ENCODE measurements at places on chromosomes 2 and 18.

DNA sequence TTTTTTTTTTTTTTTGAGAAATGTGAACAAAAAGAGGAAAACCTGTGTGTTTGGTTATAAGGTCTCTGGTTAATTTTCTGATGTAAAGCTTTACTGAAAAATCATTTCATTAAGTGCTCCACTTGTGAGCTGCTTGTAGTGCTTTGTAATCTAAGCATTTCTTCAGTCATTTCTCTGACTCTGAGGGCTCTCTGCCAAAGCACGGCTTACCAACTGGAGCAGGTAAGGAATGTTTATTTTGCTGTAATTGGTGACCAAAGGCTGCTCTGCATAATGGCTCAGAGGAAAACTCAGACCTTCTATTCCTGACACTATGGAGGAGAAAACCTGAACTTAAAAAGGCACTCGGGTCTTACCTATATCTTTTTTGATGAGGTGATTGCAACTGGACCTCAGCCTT is 848.8 kb downstream of the MBD2 start:
- no peak for DNase-seq

DNA sequence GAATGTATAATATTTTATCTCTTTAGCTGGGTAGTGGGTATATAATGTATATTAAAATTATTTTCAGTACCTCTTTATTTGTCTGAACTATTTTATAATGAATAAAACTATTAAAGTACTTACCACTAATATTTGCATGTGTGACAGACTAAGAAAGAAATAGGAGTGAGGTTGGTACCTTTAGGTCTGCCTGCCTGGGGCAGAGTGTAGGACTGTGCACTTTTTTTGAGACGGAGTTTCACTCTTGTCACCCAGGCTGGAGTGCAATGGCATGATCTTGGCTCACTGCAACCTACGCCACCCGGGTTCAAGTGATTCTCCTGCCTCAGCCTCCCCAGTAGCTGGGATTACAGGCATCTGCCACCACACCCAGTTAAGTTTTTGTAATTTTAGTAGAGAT is 18.8 kb downstream of the NCOA1 start:
- DNase-seq = no peak

DNA sequence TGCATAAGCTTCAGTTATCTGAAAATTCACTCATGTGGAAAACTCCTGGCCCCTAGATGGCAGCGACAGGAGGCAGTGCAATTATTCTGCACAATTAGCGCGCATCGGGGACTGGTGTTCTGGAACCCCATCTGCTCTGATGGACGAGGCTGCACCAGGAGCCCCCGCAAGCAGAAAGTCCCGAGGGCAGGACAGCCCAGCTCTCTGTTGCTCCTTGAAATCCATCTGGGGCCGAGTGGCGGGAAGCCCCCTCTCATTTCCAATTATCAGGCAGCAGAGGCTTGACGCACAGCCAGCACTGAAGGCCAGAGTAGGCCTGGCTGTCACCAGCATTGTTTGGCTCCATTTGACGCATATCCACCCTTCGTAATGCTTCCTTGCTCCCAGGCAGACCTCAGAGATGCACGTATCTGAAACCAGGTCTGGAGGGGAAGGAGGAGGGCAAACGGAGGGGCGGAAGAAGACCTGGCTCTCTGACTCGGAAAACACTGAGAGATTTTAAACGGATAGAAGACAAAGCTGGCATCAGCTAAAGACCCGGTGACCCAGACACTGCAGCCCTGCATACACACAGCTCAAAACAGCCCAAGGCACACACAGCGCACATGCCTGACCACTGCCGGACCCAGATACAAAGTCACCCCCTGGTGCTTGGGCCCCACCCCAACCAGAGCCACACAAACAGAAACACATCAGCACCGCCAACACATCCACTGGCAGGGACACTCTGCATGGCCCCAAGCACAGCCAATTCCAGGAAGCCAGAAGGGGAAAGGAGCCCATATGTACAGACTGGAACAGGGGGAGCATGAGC is 69.8 kb downstream of the TNS1 start:
- DNase-seq = no peak

- no peak for DNase-seq
Observed at GRCh38 chr2:189803431-189803830, 19.2 kb downstream of the PMS1 start.

- no peak for DNase-seq
Observed at GRCh38 chr2:184695-185094, 79.1 kb downstream of the SH3YL1 start.

DNA sequence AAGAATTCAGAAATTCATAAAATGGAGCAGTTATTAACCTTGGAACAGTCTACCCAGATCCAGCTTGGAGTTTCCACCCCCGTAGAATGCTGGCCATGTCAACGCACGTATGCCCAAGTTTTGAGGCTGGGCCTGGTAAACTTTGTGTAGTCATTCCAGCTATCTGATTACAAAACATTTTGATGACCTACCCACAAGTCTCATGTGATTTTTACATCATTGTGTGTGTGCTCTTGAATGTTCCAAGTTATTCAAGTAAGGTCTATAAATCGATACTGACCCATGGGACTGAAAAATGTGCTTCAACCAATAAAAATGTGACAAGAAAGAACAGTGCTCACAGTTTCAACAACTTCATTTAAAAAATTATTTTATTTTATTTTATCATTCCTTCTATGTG is 32.5 kb upstream of the ICOS start:
- DNase-seq = no peak

DNA sequence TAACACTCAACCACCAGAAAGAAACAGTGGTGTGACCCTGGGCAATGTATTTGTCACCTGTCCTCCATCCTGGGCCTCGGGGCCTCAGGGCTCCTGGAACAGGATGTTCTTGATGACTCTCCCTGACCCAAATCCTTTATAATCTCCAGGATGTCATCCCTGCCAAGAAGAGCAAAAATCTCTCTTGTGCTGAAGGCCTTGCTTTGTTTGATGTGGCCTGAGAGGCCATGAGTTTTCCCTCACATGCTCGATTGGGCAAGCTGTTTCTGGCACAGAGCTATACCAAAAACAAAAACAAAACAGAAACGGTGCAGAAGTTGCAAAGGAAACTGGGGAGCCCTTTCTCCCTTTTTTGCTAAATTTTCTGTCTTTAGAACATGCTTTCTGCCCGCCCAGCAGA is 35.7 kb upstream of the ST3GAL5 start:
- no peak for DNase-seq

GRCh38 chr2:63821396-63821795 is 20.3 kb upstream of the UGP2 start:
- no peak for DNase-seq

DNA sequence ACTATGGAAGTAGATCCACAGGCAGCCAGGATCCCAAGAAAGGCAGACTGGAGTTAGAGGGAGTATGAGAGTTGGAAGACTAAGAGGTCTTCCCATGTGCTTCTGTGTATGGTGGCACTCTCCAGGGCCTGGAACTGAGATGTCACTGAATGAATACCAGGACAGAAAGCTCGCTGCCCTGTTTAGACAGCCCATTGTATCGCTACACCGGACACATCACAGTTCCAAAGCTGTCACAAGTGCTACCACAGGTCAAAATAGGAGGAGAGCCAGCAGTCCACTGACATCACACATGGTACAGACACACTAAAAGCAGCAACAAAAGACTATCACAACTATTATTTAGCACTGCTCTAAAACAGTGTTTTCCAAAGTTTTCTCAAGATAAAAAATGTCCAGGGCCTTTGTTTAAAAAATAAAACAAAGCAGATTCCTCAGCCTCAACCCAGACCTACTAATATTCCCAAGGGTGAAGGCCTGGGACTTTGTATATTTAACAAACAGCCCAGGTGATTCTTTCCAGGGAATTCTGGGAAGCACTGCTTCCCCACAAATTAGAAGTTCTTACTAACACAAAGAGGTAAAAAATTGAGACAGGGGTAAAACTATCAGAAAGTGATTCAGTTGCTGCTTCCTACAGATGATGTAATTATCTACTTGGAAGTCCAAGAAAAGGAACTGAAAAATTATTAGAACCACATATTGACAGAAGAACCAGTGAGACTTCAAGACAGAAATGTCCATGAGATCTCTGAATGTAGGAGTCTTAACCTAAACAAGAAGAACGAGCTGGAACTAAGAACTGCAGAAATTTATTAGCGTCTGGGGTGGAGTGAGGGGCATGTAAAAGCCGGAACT is 116.0 kb downstream of the DTNB start:
- DNase-seq = no peak

GRCh38 chr18:70415823-70416488 is 127.1 kb downstream of the SOCS6 start:
- no peak for DNase-seq

DNA sequence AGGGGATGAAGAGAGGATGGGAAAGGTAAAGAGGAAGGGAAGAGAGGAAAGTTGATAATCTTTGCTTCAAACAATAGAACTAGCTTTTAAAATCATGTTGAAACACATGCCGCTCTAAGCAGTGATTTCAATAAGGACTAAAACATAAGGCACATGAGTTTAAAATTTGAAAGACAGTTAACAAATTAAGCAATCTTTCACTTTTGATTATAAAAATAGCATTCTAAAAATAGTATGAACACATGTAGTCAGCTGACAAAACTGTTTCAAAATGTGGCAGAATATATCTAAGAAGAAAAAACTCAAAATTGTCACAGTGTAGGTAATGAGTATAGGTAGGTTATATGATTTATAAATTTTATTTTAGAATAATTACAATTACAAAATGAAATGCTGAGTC is 25.3 kb downstream of the PSME4 start:
- no peak for DNase-seq

DNA sequence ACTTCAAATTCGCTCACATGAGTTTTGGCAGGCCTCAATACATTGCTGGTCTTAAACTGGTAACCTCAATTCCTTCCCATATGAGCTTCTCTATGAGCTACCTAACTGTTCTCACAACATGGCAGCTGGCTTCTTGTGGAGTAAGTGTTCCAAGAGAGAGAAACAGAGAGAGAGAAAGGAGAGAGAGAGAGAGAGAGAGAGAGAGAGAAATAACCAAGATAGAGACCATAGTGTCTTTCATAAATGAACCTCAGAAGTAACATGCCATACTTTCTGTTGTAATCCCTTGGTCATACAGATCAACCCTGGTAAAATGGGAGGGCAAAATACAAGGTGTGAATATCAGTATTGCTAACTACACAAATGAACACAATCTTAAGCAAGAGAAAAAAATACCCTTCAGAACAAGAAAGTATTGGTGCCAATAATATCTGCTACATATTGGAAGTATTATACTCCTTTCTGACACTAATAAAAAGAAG is 33.2 kb upstream of the UBE2E3 start:
- no peak for DNase-seq

DNA sequence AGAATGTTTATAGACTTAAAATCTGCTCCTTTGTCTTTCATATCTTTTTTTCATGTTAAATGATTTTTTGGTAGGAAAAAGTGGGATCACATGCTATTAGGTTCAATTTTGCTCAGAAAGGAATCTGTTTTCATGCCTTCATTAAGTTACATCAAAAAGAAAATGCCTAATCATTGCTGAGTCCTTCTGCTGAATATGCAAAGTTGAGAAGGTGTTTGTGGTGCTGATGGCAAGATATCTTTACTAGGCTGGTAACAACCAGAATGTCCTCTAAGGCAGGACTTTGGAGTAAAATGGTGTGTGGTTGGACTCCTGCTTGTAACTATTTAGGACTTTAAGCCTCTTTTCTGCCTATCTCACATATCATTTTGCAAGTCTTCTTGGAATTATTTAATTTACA is 88.3 kb downstream of the TRIB2 start:
- DNase-seq = no peak

DNA sequence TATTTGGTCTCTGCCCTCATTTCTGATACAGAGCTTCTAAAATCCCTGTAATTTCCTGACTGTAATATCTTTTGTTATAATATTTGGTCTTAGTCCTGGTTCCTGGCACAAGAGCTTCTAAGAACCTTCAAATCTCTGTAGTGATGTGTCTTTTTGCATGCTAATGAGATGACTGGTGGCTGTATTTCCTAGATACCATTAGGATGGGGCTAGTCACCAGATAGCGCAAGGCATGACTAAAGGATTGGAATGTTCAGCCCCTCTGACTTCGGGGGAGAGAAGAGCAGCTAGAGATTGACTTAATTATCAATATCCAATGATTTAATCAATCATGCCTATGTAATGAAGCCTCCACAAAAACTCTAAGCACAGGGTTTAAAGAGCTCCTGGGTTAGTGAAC is 620.8 kb upstream of the ACVR2A start:
- no peak for DNase-seq

GRCh38 chr2:65767946-65768345 is 335.5 kb upstream of the SPRED2 start:
- DNase-seq = no peak

GRCh38 chr2:1593371-1594122 is 150.8 kb downstream of the PXDN start:
- no peak for DNase-seq

DNA sequence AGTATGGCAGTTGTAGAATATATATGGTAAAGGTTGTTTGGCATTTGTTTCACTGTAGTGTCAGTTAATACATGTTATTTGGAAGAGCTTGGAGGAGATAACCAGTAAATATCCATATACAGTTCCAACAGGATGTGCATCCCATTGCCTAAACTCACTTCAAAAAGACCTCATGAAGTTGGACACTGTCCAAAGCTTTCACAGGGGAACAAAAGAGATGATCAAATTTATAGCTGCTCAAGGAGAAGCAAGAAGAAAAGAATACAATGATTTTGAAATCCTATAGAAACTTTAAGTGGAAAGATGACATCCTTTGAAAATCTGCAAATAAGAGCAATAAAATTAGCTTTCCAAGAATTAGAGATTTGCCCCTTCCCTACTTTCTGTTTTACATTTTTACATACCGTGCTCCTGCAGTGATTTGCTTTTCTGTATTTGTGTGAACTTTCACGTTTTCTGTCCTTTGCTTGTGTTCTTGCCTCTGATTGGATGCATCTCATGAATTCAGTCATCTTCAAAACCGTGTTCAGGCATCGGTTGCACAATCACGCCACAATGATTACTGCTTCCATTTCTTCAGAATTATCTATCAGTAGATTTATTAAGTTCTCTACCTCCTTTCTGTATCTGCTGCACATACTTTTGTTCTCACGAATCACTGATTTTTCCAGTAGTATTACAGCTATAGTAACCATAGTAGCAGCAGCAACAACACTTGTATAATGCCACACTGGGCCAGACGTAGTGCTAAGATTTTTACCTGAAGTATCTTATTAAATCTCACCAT is 83.8 kb downstream of the PARD3B start:
- DNase-seq = no peak
